ENCODE measurements at places on chromosomes 5 and 9. TPM values are rescaled to one million over a fixed set of nuclear protein-coding genes. Genes with fewer than 3 reads are reported as not detected.

- no peak for DNase-seq
Observed at GRCh38 chr9:27430750-27431535, 93.1 kb upstream of the IFNK start.

DNA sequence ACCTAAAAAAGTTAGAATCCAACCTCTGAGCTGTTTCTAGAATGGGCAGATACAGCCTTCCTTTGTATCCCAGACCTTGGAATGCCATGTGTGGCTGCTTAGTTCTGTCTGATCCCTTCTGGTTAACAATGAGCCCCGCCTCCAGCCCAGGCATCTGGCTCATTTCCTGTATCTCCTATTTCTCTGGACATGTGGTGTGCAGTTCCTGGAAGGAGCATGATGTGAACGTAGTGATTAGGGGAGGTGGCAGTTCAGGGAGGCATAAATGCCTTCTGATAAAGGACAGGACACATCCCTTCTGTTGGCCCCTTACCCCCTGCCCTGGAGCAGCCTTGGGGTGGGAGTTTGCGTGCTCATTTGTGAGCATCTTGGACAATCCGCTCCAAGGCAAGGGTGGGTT, 243.0 kb downstream of the ZSWIM6 start:
- DNase-seq = no peak

- no peak for DNase-seq
Observed at GRCh38 chr5:80481019-80481893, 6.6 kb upstream of the FAM151B start.

- no peak for DNase-seq
Observed at GRCh38 chr5:31573494-31574142, 41.5 kb downstream of the C5orf22 start.

CCNJL gene
- total RNA-seq = 0.80 TPM

Measured in mesenteric fat pad (tissue), 1 donor.